B cell (primary cell): ENCODE measurements at places on chromosomes 1 and 21. TPM values are rescaled to one million over a fixed set of nuclear protein-coding genes. Genes with fewer than 3 reads are reported as not detected.

FHL3 gene
- 0.15 and 0.94 TPM in 2 replicates for polyA plus RNA-seq

RAB25 gene
- 0.81 and 2.2 TPM in 2 replicates for polyA plus RNA-seq

DCAF8 gene
- 194 and 250 TPM in 2 replicates for polyA plus RNA-seq

NCMAP gene
- not detected in 2 replicates for polyA plus RNA-seq

OPTC gene
- not detected in 2 replicates for polyA plus RNA-seq

CCDC185 gene
- polyA plus RNA-seq = not detected in 2 replicates

CCDC17 gene
- 2.5 and 2.9 TPM in 2 replicates for polyA plus RNA-seq

S100A9 gene
- polyA plus RNA-seq = 28.2 and 66.6 TPM in 2 replicates

PCAT6 gene
- polyA plus RNA-seq = 1.1 and 1.4 TPM in 2 replicates

KRTAP21-2 gene
- polyA plus RNA-seq = not detected in 2 replicates

- H3K27me3 ChIP-seq = no peaks in the 10 kb centered on the region
- no peak for DNase-seq
These were observed 40.0 kb downstream of the MYOM3 start for GRCh38 chr1:24071941-24072340.

GRCh38 chr1:6207921-6208320, 2.0 kb downstream of the RNF207 start:
- no peaks in the 10 kb centered on the region for H3K36me3 ChIP-seq
- H3K27ac ChIP-seq = no peak overlapping the region
- peaks cover 44% of the 10 kb centered on the region for H3K4me1 ChIP-seq

DNA sequence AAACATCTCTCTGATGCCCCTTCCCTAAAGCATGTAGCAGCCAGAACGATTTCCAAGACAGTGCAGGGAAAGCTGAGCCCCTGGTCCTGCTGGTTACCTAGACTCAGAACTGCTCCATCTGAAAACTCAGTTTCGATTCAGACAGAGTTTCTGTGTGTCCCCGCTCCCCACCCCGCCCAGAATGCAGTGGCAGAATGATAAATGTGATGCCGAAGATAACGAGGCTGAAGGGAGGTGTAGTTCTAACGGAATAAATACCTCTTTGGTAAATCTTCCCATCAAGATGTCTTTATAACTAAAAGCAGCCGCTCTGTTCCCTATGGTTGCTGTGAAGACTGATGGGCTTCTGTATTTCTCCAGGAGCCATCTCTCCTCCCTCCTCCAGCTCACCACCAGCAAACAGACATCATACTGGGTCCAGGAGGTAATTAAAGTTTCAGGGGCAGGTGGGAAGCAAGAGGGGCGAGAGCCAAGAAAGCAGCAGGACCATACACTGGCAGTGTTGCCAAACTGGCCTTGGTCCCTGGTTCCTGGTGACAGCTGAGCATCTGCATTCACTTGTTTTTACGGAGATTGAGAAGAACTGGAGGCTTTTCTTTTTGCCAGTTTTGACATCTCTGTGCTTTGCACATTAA, 76.9 kb downstream of the DDX20 start:
- H3K27ac ChIP-seq = no peak overlapping the region
- peaks cover 11% of the 10 kb centered on the region for H3K27me3 ChIP-seq

- DNase-seq = no peak
- H3K4me1 ChIP-seq = no peaks in the 10 kb centered on the region
- H3K27ac ChIP-seq = no peak overlapping the region
- no peak overlapping the region for H3K4me3 ChIP-seq
- no peaks in the 10 kb centered on the region for H3K36me3 ChIP-seq
These were observed 215.5 kb downstream of the CAMTA1 start for GRCh38 chr1:7000720-7001119.

DNA sequence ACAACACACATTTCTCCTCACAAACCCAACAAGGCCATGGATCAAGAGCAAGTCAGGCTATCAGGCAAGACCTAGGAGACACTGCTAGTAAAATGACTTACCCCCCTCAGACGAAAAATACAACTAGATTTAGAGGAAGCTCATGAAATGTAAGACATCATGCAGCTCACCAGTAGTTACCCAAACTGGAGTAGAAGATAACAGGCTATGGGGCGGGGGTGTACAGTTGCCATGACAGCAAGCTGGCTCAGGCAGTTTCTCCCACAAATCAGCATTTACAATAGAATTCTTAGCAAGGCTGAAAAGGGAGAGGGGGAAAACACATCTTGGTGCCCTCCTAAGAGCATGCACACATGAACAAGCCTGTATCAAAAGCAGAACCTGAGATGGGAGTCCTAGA, 13.9 kb downstream of the TPM3 start:
- no peak overlapping the region for H3K4me3 ChIP-seq
- H3K4me1 ChIP-seq = peaks cover 59% of the 10 kb centered on the region
- H3K27ac ChIP-seq = no peak overlapping the region
- DNase-seq = no peak
- H3K27me3 ChIP-seq = no peaks in the 10 kb centered on the region

GRCh38 chr1:201039876-201040275, 16.4 kb upstream of the KIF21B start:
- H3K27ac ChIP-seq = no peak overlapping the region
- H3K27me3 ChIP-seq = no peaks in the 10 kb centered on the region
- H3K4me3 ChIP-seq = no peak overlapping the region

- H3K27me3 ChIP-seq = no peaks in the 10 kb centered on the region
- no peak overlapping the region for H3K4me3 ChIP-seq
- H3K4me1 ChIP-seq = no peaks in the 10 kb centered on the region
- DNase-seq = no peak
- H3K36me3 ChIP-seq = no peaks in the 10 kb centered on the region
These were observed 8.5 kb downstream of the SLC26A9 start for GRCh38 chr1:205934788-205935187.

DNA sequence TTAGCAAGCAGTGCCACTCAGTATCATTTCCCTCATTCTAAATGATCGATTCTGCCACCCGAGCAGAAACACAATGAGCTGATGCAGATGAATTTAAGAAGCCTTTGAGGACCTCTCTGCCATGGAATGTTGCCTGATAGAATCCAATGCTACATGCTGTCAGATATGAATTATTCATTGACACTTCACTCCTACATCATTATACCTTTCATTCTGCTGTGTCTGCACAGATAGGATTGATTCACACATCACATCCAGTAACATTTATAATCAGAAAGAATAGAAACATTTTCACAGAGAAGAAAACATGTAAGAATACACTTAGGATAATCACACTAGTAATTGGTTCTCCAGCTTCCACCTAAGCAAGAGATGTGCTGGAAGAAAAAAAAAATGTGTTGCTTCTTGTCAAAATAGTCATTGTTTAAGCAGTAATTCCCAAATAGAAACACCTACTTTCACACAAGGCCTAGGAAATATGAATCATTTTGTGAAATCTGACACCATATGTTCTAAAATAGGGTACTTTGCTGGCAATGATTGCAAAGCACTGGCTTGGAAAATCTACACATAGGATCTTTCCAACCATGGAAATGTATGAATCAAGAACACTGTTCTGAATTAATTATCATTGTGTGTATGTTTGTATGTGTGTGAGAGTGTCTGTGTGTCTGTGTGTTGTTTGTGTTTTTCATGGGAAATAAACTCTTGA, 110.1 kb downstream of the GRIK1 start:
- DNase-seq = no peak
- H3K4me3 ChIP-seq = no peak overlapping the region
- H3K36me3 ChIP-seq = no peaks in the 10 kb centered on the region
- no peaks in the 10 kb centered on the region for H3K4me1 ChIP-seq

- H3K27me3 ChIP-seq = no peaks in the 10 kb centered on the region
- H3K36me3 ChIP-seq = no peaks in the 10 kb centered on the region
- no peak overlapping the region for H3K27ac ChIP-seq
- DNase-seq = no peak
- H3K4me3 ChIP-seq = no peak overlapping the region
These were observed 85.4 kb upstream of the PBX1 start for GRCh38 chr1:164473544-164473943.

- DNase-seq = no peak
- no peaks in the 10 kb centered on the region for H3K36me3 ChIP-seq
- H3K4me3 ChIP-seq = no peak overlapping the region
- H3K4me1 ChIP-seq = no peaks in the 10 kb centered on the region
- no peaks in the 10 kb centered on the region for H3K27me3 ChIP-seq
These were observed 79.2 kb downstream of the ARHGEF10L start for GRCh38 chr1:17618558-17619247.
